ENCODE measurements at places on chromosomes 2 and 18.

GRCh38 chr2:239308661-239309397 lies 92.0 kb downstream of the HDAC4 start:
- no peak for DNase-seq

GRCh38 chr18:58511306-58511705 lies 117.6 kb downstream of the ALPK2 start:
- DNase-seq, result no peak

GRCh38 chr18:74795751-74796150 lies 198.1 kb downstream of the ZNF407 start:
- no peak for DNase-seq

- no peak for DNase-seq
Measured at GRCh38 chr2:117850461-117850860, 36.0 kb downstream of the DDX18 start.

GRCh38 chr18:9643549-9643948 lies 29.2 kb upstream of the PPP4R1 start:
- DNase-seq, result no peak

DNA sequence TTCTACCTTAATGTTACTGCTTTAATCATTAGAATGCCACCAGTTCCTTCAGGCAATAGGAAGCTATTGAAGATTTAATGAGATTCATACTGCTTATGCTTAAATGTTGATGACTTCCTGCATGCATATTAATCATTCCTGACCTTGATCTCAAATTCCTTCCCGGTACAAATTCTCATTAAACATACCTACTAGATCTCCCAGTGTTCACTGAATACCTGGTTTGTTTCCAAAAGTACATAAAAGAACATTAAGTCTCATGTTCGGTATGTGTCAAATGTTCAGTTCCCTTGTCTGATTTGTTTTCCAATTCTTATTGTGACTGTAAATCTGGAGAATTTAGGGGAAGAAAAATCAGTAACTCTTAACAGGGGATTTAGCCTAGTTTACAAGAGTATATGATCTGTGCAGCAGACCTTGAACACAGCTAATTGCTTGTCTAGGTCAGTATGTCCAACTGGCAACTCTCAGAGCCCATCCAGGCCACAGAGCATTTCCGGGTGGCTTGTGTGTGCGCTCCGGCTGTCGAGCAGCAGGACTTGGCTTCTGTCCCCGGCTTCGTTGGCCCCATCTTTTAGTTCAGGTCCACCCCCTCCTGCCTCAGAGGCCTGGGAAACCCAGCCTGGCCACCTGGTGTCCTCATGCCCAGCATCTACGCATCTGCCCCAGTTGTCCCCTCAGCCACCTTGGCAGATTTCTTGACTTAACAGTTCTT lies 13.1 kb downstream of the METAP1D start:
- no peak for DNase-seq

- no peak for DNase-seq
Measured at GRCh38 chr2:199772035-199772976, 78.7 kb downstream of the FTCDNL1 start.

DNA sequence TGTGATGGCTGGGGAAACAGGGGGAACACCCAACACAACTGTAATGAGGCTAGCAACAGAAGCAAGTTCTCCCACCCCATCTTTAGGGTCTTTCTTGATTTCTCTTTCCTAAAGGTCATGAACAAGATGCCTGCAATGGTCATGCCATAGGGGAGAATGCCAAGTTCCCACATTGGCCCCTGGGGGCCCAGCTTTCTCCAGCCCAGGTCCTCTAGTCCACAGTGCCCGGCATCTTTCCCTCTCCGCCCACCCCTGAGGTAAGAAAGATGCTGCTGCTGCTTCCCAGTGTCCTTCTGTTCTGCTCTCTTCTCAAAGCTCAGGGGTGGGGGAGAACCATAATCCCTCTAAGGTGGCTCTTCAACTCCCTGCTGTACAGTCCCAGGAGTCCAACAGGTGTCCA lies 78.0 kb downstream of the LOXHD1 start:
- DNase-seq, result no peak

GRCh38 chr2:10225291-10226037 lies 77.2 kb upstream of the HPCAL1 start:
- no peak for DNase-seq

GRCh38 chr18:26301681-26302080 lies 75.4 kb downstream of the TAF4B start:
- no peak for DNase-seq

GRCh38 chr2:15425712-15426111 lies 135.4 kb downstream of the NBAS start:
- DNase-seq, result no peak

GRCh38 chr2:135667045-135667444 lies 74.6 kb upstream of the UBXN4 start:
- no peak for DNase-seq

DNA sequence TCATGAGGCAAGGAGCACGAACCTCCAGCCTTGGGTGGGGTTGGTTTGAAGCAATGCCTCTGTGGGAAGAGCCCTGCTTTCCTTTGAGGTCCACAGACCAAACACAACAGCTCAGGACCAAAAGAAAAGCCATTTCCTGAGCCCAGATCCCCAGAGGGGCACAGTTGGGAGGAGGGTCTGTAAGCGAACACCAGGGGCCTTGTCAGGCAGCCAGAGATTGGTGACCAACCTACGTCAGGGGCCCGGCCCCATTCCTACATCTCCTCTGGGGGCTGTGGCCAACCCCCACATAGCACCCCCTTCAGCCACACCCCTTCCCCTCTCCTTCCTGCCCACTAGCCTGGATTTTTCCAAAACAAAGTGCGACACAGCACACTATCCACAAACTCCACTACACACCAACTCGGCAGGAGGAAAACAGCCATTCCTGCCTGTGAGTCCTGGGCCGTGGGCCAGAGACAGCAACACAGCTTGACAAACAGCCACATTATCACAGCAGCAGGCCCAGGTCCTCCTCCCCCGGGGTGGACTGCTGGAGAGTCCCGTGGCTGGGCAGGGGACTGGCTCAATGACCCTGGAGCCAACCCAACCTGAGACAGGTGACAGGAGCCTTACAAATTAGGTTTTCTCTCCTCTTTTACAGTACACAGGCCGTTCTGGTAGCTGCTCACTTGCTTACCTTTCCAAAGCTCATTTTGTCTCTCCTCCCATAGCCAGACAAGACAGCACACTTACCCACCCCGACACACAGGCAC lies 98.8 kb downstream of the TNS1 start:
- DNase-seq, result no peak

GRCh38 chr2:86807133-86807467 lies 16.4 kb upstream of the CD8A start:
- no peak for DNase-seq

GRCh38 chr2:222358876-222359275 lies 60.1 kb upstream of the PAX3 start:
- DNase-seq, result no peak

DNA sequence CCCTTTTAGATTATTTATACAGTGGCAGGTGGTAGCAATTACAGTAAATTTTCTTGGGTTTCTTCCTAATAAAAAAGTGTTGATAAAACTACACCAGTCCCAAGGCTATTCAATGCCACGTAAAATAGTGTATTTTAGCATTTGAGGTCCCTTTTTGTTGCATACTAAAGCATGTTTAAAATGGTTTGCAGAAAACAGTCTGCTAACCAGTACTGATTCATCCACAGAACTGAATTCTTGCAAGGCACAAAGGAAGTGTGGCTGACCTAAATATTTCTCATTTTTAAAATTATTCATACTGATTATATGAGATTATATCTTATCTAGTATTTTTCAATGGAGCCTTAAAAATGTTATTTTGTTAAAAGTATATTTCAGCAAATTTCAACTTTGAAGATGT lies 98.1 kb downstream of the SMAD2 start:
- DNase-seq, result no peak

GRCh38 chr18:21241301-21242048 lies 557 bp upstream of the GREB1L start:
- no peak for DNase-seq

DNA sequence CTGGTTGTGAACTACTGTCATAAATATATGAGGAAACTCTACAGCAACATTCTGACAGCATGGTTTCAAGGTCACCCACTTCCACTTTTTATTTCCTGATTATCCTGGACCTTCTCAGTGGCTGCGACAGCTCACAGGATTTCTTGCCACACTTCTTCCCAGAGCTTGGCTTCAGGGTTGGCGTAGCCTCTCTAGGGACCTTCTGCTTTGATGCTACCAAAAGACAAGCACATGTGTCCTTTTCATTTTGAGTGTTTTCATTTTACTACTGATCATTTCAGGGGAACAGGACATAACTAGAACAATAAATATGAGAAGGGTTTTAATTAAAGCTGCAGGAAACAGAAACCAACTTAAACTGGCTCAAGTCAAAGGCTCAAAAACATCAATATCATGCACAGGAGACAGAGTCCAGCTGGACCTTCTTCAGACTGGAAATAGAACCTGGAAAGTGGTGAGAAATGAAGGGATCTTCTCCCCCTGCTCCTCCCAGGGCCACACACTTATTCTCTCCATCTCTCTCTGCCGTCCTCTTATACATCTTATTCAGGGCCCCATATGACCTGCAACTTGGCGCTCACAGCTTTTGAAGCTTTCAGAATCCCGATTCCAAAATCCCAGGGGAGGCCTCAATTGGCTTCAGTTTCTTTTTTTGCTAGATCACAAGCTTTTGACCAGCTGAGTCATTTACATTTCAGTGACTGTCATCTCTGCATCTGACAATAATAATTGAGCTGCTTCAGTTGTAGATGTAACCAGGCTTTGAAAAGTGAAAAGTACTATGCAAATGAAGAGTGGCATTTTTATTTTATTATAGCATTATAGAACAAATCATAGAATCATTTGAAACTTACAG lies 9.7 kb downstream of the VIT start:
- DNase-seq, result no peak

GRCh38 chr2:177422271-177422670 lies 29.7 kb downstream of the AGPS start:
- no peak for DNase-seq

GRCh38 chr2:14350856-14351255 lies 281.7 kb upstream of the LRATD1 start:
- no peak for DNase-seq
